ENCODE measurements at places on chromosomes 5 and 9.

DNA sequence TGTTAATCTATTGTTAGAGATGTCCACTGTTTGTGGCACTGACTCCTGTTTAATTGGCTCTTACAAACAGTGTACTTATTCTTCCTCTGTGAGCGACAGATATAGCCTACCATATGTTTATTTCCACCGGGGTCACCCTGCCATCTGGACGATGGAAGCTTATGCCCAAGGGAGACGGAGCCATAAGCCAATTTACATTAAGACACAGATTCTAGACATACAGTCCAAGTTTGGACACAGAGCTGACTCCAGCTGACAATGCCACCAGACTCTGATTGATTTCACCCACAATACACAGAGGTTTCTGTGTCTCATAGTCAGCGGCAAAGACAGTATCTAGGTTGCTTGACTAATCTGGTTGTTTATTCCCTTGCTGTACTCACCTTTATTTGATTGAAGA is 198.9 kb downstream of the ENC1 start:
- DNase-seq = no peak

- DNase-seq = no peak
Observed at GRCh38 chr9:5144217-5144616, 41.2 kb downstream of the INSL6 start.

DNA sequence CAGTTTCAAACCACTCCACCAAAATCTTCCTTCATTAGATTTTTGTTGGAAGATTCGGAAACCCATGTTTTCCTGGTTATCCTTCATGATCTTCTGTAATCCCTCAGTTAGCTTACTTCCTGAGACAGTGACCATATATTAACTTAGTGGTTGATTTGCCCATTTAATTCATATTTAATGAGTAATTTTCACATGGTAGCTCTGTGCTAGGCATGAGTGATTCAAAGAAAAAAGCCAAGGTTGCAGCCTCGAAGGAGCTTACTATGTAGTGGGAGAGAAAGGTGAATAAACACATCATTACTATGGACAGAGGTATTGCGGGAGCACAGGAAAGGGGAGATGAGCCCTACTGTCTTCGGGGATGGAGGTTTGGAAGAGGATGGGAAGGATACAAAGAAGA is 158.5 kb downstream of the TLE1 start:
- no peak for DNase-seq

GRCh38 chr9:105158898-105159297 is 85.6 kb upstream of the SLC44A1 start:
- DNase-seq = no peak

GRCh38 chr5:38494763-38495162 is 61.7 kb downstream of the LIFR start:
- DNase-seq = no peak

DNA sequence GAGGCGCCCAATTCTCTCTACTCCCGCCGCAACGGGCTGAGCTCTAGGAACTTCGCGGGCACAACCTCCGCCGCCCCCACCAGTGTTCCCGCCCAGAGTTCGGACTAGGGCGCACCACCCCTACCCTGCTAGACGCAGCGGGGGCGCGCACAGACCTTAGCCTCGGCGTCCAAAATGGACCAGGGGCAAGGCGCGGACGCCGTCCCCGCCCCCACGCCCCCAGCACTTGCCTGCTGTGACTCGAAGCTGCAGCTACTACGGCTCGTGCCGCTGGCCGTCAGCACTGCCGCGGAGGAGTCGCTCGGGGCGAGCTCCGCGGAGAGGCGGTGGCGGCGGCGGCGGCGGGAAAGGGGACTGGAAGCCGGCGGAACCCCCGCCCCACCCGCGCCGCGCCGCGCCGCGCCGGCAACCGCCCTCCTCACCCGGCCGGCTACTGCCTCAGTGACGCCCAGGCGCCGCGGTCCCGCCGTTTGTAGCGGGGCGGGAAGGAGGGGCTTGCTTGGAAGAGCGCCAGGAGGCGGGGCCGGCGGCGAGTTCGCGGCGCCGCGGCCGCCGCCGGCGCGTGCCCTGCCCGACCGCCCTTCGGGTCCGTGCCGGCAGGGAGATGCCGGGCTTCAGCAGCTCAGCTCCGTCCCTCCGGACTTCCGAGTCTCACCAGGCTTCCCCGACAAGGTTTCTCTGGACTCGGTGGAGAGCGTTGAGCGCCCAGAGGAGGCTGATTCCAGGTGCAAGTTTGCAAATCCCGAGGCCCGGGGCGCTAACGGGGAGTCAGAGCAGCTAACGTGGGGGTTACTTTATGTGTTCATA is 4.5 kb downstream of the ELAVL2 start:
- no peak for DNase-seq

GRCh38 chr5:51811883-51812471 is 428.7 kb downstream of the ISL1 start:
- no peak for DNase-seq

GRCh38 chr9:70127540-70128416 is 84.1 kb downstream of the MAMDC2 start:
- DNase-seq = no peak

- DNase-seq = no peak
Observed at GRCh38 chr9:125663127-125663526, 43.9 kb downstream of the MAPKAP1 start.

- DNase-seq = no peak
Observed at GRCh38 chr5:14486996-14487896, 94.3 kb upstream of the OTULINL start.

DNA sequence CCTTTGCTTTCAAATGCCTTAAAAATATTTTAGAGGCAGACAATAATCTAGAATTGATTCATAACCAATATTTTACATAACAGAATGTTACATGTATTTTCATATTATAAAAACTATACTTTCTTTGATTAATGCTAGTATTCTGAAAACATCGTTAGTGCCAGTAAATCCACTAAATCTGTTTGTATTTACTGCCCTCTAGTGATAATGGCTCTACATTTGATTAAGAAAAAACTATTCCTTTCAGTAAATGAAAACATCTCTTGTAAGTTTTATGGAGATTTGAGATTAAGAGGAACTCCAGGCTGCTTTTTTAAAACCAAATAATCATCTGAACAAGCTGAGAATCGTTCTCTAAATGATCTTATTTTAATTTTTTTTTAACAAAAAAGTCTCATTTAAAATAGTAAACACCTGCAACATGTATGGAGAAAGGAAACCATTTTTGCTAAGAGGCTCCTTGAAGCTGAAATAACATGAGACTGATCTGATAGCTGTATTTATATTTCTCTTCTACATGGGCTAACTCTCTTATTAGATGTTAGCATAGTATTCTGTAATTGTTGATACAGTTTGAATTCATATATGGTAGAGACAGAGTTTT is 424.7 kb downstream of the RAB3C start:
- DNase-seq = no peak

GRCh38 chr9:135902655-135903357 is 4.5 kb downstream of the CAMSAP1 start:
- no peak for DNase-seq

GRCh38 chr5:56123531-56124243 is 109.4 kb downstream of the ANKRD55 start:
- DNase-seq = no peak

- no peak for DNase-seq
Observed at GRCh38 chr9:100229561-100229960, 123.2 kb downstream of the TEX10 start.

- no peak for DNase-seq
Observed at GRCh38 chr9:126856326-126856877, 4.0 kb upstream of the ZBTB34 start.

- DNase-seq = no peak
Observed at GRCh38 chr9:108696156-108696555, 159.6 kb downstream of the ACTL7B start.

GRCh38 chr5:143442385-143442784 is 38.9 kb upstream of the NR3C1 start:
- no peak for DNase-seq

- no peak for DNase-seq
Observed at GRCh38 chr5:9885164-9885563, 255.0 kb upstream of the TAS2R1 start.

DNA sequence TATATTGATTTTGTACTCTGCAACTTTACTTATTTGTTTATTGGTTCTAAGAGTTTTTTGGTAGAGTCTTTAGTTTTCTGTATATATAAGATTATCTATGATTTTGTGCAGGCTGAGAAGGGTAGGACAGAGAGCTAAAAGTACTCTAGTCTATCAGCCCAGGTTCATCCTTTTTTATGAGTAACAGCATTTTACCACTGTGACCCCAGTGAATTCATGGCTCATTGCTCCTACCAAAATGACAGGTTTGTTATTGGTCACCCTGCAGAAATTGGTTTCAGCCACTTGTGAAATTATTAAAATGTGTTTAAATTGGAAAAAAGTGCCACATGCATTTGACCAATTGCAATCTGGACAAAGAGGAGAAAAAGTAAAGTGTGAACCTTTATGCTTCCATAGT is 421.4 kb upstream of the DAB2 start:
- no peak for DNase-seq

DNA sequence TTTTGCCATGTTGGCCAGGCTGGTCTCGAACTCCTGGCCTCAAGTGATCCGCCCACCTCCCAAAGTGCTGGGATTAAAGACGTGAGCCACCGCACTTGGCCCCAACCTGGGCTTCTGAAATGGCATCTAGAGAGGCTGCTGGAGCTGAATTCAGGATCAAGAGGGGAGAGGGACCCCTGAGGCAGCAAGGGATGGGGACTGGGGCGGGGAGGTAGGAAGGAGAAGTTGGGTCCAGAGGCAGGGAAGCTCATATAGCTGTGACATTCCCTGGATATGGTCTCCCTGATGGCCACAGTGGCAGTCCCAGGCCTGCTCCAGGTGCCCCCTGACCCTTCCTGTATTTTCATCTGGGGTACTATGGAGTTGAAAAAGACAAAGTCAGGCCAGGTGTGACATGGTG is 12.1 kb downstream of the REEP2 start:
- no peak for DNase-seq

DNA sequence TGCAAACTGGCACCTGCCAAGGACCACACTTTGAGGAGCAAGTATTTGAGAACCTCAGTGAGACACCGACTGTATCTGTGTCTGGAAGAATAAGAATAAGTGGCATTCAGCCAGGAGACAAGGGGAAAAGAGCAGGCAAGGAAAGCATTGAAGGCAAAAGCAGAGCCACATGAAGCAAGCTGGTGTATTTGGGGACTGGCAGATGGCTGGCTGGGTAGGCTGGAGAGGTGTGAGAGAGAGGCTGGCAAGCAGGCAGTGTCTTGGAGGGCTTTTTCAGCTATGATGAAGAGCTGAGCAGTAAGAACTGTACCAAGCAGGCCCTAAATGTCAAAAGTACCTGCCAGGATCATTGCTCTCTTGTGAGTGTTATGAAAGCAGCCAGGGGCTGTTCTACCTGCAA is 14.1 kb upstream of the C5orf58 start:
- no peak for DNase-seq

DNA sequence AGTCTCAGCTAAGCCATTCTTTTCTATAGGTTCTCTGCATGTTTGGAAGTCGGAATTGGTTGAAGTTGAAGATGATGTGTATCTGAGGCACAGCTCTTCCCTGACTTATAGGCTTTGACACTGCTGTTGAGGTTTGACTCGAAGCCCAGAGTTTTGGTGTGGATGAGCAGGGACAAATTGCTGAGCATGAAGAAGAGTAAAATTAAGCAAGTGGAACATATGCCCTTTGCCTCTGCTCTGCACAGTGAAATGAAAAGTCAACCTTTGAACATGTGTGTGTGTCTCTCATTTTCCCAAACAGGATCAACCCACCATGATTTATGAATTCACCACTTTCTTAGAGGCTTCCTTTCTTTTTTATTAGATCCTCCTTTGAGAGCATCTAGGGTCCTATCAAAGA is 8.5 kb downstream of the HMHB1 start:
- no peak for DNase-seq

GRCh38 chr9:120895951-120896350 is 19.0 kb upstream of the PHF19 start:
- DNase-seq = no peak

- DNase-seq = no peak
Observed at GRCh38 chr9:109913461-109913810, 133.4 kb downstream of the PALM2AKAP2 start.

DNA sequence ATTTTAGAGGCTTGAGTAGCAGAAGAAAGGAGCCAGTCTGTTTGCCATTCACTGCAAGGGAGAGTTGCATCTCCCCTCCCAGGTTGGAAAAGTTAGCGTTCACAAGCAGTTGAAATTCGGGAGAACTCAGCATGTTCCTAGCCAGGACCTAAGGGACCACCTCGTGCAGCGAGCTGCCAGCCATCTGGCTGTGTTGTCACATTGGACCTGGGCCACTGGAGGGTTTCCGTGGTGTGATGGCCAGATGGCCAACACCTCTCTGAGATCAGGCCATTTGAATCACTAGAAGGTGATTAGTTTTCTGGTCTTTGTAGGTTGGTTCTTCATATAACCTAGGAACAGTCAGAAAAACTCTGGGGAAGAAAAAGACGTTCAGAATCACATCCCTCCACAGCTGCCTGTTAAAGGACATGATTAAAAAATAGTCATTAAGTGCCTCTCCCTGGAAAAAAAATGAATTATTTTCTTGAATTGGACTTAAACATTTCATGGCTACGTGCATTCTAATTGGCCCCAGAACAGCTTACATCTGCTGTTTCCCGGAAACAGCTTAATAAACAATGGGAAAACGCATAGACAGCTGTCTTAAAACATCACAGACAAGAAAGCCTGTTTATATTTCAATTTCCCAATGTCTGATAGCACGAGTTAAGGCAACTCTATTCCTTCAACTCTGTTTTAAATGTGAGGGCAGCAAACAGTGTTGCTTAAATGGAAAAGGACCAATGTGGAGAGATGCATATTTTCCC is 303.9 kb downstream of the TENT4A start:
- no peak for DNase-seq

DNA sequence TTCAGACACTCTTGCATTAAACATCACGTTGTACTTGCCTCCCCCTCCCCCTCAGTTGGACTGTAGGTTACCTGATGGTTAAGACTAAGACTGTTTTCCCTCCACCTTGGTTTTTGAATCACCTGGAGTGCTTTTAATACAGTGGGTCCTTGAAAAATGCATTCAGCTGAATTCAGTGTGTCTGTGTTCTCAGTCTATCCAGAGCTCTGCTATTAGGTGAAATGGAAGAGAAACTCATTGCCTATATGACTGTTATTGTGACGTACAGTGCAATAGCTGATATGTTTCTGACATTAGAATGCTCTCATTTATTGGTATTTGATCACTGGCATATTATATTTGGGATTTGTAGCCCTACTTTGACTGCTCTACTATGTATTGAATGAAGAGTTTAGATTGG is 108.5 kb downstream of the F2RL2 start:
- no peak for DNase-seq

DNA sequence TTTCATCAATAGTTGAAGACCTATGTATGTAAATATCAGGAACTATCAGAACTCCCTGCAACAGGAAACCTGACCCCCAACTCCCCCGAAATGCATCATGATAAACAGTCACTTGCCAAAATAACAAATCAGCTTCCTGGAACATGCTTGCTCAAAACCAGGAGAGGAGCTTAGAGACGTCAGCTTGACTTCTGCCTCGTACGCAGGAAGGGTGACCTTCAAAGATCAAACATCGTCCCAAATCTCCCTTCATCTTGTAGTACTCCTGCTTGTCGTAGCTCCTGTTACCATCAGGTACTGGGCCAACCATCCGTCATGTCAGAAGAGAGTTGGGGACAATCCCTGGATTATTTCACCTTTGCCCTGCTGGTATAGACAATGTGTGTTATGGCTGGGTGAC is 396.1 kb downstream of the GADD45G start:
- DNase-seq = no peak

Data from stimulated activated CD4-positive, alpha-beta T cell treated with anti-CD3 and anti-CD28 coated beads, Interleukin-15, amount 100 ng/mL, for 1 hour (primary cell).